NCI-H345 (cell line): ENCODE measurements at places on chromosomes 7 and 10.

DNA sequence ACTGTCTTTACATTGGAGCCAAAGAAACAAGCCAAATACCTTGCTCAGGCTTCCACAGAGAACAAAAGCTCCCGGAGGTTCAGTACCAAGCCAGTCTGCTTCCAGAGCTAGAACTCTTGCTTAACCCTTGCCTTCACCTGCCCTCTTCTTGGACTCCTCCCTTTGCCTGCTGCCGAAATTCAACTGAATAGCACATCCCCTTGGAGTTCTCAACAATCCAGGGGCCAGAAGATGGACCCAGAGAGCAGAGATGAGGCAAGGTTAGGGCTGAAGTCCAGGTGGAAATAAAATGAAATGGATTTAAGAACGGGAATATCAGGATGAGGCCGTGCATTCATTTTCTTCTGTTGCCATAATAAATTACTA, 876 bp upstream of the PIK3AP1 start:
- DNase-seq = peak; percentile 18

DNA sequence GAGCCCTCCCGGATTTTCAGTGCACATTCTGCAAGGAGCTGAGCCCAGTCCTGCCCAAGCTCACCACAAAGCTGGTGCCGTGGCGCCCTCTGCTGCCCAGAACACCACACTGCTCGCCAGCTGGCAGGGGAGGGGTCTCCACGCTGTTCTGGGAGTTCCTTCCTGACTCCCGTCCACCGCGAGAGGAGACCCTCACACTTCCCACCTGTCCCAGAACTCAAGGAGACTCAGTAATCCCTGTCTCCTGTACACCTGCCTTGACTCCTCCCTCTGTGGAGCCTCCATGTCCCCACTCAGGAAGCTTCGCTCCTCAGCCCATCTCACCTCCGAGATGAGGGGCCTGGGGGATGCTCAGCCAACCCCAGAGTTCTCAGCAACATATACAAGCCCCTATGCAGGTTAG, 11.3 kb downstream of the C10orf105 start:
- peak; percentile 26 for DNase-seq

- DNase-seq = no peak
Measured at GRCh38 chr10:130545697-130546096, 409.5 kb downstream of the GLRX3 start.

DNA sequence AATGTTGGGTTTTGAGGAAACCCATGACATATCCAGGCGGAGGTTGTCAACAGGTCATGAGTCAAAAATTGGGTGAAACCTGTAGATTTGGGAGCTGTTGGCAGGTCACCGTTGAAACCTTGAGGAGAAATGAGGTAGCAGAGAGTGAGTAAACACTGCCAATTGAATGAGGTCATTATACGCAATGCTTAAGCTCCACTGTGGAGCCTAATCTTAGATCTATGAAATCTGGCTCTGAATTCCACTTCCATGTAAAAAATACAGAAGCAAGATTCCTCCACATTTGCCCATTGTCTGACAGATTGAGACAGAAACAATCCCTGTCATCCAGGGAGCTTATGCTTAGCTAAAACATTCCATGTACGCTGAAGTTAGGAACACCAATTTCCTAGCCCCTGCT, 76.0 kb upstream of the IL6 start:
- DNase-seq = no peak

GRCh38 chr10:60040014-60040662, 133.8 kb upstream of the CCDC6 start:
- no peak for DNase-seq

GRCh38 chr7:30858576-30858975, 53.1 kb upstream of the AQP1 start:
- no peak for DNase-seq

- DNase-seq = peak; percentile 34
Measured at GRCh38 chr10:119784340-119785067, 58.7 kb downstream of the INPP5F start.

DNA sequence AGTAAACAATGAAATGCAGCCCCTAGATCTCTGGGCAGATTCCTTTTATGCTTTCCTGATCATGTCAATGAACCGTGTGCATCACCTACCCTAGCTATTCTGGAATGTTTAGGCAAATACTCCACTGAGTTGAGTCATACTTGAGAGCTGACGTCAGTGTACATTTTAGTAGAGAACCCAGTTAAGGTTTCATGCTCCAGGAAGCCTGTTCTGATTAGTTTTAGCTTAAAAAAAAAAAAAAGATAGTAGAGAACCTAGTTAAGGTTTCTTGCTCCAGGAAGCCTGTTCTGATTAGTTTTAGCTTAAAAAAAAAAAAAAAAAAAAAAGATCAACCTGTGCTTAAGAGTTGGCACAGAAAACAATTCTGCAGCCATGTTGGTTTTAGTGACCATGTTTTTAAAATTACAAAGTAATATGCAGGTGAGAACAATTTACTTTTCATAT, 3.7 kb upstream of the MCU start:
- DNase-seq = no peak

DNA sequence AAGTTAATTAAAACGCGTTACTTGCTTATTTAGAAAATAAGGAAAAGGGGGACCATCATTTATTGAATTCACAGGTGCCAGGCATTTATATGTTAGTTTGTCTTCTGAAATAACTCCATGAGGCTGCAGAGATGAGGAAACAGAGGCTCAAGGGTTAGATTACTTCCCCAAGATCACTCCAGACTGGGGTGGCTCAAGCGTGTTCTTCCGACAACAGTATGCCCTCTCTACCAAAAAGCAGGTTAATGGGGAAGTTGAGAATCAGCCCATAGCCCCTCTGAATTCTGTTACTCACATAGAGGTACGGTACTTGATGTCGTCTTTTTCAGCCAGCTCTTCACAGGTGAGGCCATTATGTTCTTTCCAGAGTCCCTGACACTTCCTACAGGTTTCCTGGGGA, 129.3 kb downstream of the RNF216 start:
- DNase-seq = no peak

GRCh38 chr10:95245425-95246055, 45.3 kb downstream of the PDLIM1 start:
- DNase-seq = no peak

- DNase-seq = no peak
Measured at GRCh38 chr10:78247266-78247665, 213.6 kb downstream of the RPS24 start.

DNA sequence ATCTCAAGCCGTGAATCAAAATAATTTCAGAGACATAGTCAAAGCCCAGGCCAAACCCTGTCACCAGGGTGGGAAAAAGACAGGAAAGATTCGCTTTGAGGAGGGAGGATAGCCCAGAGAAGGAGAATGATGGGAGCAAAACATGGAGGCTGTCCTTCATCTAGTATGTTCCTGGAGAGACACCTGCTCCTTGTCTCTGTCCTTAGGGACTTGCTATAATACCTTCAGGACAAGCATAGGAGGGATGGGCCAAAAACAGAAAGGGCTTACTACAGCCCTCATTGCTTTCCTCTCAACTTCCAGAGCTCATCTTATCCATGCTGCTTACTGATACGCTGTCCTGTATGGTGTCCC, 593.7 kb downstream of the LRMDA start:
- DNase-seq = no peak

- DNase-seq = peak; percentile 29
Measured at GRCh38 chr7:79593866-79594301, 140.4 kb upstream of the MAGI2 start.

GRCh38 chr7:25087855-25088254, 37.2 kb downstream of the CYCS start:
- no peak for DNase-seq

GRCh38 chr10:105514106-105514505, 873.0 kb downstream of the SORCS3 start:
- DNase-seq = no peak

GRCh38 chr10:132836832-132837540, 51.0 kb upstream of the NKX6-2 start:
- peak; percentile 25 for DNase-seq

- no peak for DNase-seq
Measured at GRCh38 chr10:28060031-28060607, 61.2 kb upstream of the ODAD2 start.

GRCh38 chr10:89330537-89331212, 2.9 kb downstream of the IFIT3 start:
- no peak for DNase-seq

DNA sequence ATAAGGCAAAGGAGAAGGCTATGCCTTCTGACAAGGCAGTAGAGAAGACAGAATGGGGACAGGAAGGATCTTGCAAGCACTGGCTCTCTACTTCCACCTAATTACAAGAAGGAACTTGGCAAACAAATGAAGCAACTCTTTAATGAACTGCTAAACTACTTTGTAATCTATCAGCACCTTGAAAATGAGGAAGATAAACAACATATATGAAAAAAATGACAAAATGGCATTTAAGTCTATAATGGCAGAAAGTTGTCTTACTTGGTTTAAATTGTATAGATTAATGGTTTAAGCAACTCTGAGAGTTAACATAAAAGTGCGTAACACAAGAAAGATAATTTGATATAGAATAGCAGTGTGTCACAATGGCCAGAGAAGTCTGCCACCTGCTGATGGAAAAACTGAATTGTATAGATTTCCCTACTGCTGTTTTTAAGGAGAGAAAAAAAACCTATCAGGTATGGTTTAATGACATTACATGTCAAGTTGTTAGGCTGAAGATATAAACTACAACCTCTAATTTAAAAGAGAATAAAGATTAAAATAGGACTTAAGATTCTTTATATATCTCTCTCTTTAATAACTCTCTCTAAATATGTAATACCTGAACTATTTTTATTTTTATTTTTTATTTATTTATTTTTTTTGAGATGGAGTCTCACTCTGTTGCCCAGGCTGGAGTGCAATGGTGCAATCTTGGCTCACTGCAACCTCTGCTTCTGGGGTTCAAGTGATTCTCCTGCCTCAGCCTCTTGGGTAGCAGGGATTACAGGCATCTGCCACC, 11.8 kb downstream of the NT5C3A start:
- peak; percentile 18 for DNase-seq

GRCh38 chr7:12601302-12601869, 30.9 kb downstream of the SCIN start:
- no peak for DNase-seq

GRCh38 chr7:103343332-103343731, 1.2 kb downstream of the DNAJC2 start:
- no peak for DNase-seq

GRCh38 chr7:137094-137891, 55.1 kb upstream of the FAM20C start:
- no peak for DNase-seq

DNA sequence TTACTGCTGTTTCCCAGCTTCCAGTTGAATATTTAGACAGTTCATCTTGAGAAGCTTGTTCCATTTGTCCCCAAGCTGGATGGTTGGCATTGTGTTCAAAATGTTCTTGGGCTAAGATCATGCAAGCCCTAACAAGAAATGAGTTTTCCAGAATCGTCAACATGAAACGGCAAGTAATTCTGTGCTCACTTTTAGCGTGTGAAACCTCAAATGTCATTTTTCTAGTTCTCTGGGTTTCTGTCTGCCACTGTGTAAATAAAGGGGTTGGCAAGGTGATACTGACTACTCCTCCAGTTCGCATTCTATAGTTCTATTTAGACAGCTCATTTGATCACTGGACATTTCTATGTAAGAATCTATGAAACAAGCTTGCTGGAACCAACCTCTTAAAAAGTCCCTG, 194.0 kb downstream of the AHR start:
- DNase-seq = no peak

GRCh38 chr10:70940834-70941568, 52.6 kb upstream of the PCBD1 start:
- DNase-seq = peak; percentile 2

GRCh38 chr7:46610746-46611145, 689.7 kb upstream of the IGFBP3 start:
- no peak for DNase-seq

- DNase-seq = no peak
Measured at GRCh38 chr7:1864161-1864940, 194.3 kb downstream of the ELFN1 start.

- DNase-seq = no peak
Measured at GRCh38 chr7:40303996-40304395, 169.2 kb downstream of the SUGCT start.

DNA sequence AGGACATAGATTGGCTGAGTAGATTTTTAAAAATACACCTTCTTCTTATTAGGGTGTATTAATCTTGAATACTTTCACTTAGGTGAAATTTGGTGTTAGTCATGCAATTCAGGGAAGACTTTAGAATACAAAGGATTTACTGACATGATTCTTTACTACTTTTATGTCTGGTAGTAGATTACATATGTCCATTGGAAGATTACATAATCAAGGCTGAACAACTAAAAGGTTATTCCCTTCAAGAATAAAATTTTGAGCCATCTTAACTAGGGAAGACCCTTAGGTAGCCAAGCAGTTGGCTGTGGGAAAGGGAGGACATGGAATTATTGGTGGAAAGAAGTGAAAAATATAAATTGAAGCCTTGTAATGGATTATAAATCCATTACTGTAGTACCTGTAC, 165.0 kb downstream of the ITGB1 start:
- DNase-seq = no peak

DNA sequence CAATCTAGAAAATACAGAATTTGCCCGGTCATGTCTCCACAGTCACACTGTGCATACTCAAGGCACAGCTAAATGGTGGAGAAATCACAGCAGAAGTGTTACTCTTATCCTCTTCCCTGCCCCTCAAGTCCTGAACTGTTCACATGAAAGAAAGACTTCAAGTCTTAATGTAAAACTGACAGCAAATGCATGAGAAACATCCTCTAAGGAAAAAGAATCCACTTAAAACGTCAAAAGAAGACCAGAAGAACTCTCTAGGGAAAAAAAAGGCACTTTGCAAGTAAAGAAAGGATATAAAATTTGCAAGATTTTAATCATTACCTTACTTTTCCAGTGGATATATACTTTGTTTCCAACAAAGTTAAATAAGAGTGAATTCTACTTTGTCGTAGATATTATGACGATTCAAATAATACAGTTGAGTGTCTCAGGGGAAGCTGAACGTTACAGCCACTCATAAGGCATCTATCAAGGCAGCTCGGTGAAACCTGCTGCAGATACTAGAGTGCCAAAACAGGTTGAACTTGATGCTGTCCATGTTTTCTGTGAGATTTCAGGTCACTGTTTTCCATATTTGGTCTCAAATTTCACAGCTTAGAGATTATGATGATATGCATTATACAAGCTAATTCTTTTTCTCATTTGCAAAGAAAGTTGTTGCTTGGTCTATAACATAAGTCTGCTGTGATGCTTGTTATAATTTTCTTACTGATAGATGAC, 155.0 kb downstream of the CTTNBP2 start:
- DNase-seq = no peak

DNA sequence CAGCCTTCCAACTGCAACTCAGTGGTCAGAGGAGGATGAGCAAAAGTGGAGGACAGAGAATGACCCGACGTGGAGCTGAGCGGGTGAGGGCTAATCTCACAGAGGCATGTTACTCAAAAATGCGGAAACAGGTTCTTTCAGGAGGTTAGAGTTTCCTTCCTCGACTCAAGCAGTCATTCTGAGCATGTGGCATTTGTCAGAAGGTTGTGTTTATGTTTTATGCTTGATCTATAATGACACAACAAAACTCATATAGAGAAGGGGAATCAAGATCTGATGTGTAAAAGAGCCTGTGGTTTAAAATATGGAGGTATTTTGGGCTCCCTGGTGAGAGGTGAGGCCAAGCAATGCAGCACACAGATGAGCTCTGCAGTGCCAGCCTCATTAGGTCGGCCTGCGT, 311.4 kb downstream of the ADARB2 start:
- no peak for DNase-seq
